Activated naive CD4-positive, alpha-beta T cell treated with anti-CD3 and anti-CD28 coated beads, Interleukin-2, amount 10 ng/mL, durations not matched to agents 5 hours and 36 hours (primary cell): ENCODE measurements at places on chromosomes 12 and 14. TPM values are rescaled to one million over a fixed set of nuclear protein-coding genes. Genes with fewer than 3 reads are reported as not detected.

The WNT1 gene
- 0.73 TPM for total RNA-seq

The OS9 gene
- total RNA-seq = 133 TPM

The PLEKHD1 gene
- 0.05 TPM for total RNA-seq

The TPH2 gene
- total RNA-seq = not detected

The FAIM2 gene
- not detected for total RNA-seq

The OAS1 gene
- 36.3 TPM for total RNA-seq
